ENCODE measurements at places on chromosomes 4 and X. TPM values are rescaled to one million over a fixed set of nuclear protein-coding genes. Genes with fewer than 3 reads are reported as not detected.
A peak's percentile ranks its signal among the peaks of the same experiment; 100 is the strongest.

NHSL2 gene
- total RNA-seq: 28.6 TPM

SLC25A43 gene
- 22.8 TPM for total RNA-seq

ASMT gene
- total RNA-seq: not detected

F8A2 gene
- not detected for total RNA-seq

ELF4 gene
- 16.2 TPM for total RNA-seq

MAGEA4 gene
- total RNA-seq: not detected

- DNase-seq: peak; percentile 65
Observed at GRCh38 chr4:159104694-159105414, 2.0 kb downstream of the RAPGEF2 start.

GRCh38 chr4:15106399-15106798, 104.1 kb downstream of the CPEB2 start:
- no peak for DNase-seq

DNA sequence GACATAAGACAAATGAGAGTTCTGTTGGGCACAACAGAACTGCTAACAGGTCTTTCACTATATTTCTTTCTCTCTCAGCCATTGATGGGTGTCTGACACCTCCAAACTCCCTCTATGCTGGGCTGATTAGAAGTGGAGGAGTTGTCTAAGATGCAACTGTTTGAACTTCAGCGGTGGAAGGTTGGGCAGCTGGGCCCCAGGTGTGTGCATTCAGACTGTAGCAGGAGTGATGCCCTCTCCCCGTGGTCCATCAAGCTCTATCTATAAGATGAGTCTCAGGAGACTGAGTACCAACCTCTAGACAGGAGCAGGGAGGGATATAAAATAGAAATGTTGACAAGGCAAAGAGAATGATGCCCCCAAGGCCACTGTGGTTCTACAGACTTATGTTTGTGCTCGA, 28.2 kb upstream of the CHRNA9 start:
- DNase-seq: no peak

- DNase-seq: no peak
Observed at GRCh38 chr4:22486276-22486675, 29.6 kb downstream of the ADGRA3 start.

DNA sequence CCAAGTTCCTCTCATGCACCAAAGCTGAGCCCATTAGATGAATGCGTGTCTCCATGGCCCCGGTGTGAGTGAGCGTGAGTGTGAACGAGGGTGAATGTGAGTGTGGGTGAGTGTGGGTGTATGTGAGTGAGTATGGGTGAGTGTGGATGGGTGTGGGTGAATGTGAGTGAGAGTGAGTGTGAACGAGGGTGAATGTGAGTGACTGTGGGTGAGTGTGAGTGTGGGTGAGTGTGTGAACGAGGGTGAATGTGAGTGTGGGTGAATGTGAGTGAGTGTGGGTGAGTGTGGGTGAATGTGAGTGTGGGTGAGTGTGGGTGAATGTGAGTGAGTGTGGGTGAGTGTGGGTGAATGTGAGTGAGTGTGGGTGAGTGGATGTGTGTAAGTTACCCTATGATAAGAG, 1521.8 kb upstream of the TENM3 start:
- DNase-seq: no peak

- no peak for DNase-seq
Observed at GRCh38 chrX:29187264-29187663, 600.0 kb downstream of the IL1RAPL1 start.

DNA sequence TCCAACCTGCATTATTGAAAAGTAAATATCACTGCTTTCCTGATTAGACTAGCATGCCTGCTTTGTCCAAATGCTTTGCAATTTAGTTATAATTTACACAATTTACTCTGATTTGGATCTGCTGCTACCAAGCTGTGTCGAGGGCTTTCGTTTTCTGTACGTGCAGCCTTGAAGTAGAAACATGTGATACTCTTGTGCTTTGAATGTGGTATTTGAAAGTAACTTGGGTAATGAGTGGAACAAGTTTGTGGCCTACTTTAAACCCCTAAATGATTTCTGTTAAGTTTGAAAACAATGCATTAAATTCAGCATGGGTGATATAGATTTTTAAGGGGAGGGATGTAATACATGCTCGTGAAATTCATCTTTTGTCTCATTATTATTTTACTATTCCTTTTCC, 240.7 kb downstream of the IQCM start:
- no peak for DNase-seq

- DNase-seq: no peak
Observed at GRCh38 chr4:172412851-172413580, 599.8 kb downstream of the GALNTL6 start.

GRCh38 chrX:739611-740010, 109.0 kb downstream of the SHOX start:
- no peak for DNase-seq
